NCI-H2081 treated with DMSO at 0.1 percent for 48 hours (cell line): ENCODE measurements at places on chromosomes 7 and 10.

- DNase-seq: no peak
Observed at GRCh38 chr10:122878799-122879338, 512 bp downstream of the FAM24B start.

DNA sequence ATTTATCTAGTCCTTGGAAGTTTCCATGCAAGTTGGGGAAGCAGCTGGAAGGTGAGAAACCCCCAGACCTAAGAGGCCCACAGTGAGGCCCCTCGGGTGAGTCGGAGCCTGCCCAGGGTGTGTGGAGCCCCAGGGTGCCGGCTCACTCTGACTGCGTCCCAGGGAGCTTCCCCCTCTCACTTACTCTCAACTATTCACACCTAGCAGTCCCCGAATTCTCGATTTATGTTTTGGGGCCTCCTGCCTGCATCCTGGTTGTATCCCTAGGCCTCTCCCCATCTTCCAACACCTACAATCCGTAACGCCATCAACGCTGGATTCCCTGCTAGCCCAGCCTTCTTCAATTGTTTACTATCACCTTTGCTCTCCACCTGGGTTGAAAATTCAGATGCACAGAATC lies 63.9 kb downstream of the PRKAG2 start:
- no peak for DNase-seq

DNA sequence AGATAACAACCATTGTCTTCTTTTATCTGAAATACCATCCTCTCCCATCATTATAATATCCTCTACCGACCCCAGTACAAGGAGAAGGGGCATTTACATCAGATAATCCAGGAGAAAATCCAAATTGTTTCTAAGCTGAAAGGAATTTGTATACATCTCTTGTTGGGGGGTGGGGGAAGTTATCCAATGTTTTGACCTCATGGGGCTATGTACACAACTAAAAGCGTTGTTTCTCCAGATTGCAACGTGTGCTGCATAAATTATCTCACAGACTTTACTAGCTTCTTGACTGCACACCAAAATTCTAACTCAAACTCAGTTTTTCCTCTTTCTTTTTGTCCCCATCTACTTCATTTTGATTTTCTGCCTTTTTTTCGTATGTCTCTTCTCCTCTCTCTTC lies 156.7 kb downstream of the TWIST1 start:
- no peak for DNase-seq

DNA sequence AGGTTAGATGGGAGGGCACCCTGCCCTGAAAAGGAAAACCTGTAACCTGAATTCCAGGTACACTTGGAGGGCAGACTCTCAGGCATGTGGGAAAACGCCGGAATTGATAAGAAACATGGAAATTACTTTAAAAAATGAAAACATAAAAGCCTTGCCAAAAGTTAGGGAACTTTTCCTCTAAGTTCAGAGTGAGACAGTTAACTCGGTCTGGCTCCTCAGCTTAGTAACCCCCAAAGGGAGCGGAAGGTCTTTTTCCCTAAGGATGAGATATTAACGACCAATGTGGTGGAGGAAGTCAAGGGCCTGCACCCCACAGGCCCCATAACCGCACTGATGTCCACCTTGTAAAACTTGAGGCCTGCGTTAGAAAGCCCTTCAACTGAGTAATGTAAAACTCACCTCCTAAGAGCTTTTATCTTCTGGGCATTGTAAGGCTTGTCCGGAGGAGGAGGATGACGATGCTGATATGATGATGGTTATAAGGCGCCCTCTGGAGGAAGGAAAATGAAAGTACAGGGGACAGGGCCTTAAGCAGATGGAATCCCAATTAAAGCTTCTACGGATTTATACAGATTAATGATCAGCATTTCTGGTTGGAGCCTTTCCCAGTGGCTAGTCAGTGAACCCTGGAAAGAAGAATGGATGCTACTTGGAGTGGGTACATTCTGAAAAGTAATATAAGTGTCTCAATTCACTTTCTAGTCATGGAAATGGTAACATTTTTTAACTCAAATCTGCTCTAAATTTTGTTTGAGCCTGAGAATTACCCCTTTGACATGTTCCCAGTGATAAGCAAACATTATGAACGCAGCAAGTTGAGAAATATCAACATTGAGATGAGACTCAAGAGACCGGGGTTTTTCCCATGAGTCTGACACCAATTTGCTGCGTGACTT lies 694 bp downstream of the COL1A2 start:
- no peak for DNase-seq

- no peak for DNase-seq
Observed at GRCh38 chr10:93815304-93816096, 57.8 kb downstream of the LGI1 start.
